Substantia nigra (tissue), 51 donors: ENCODE measurements at places on chromosomes 1 and 21.

GRCh38 chr1:215321802-215322201 lies 239.3 kb downstream of the KCNK2 start:
- no peak for DNase-seq

DNA sequence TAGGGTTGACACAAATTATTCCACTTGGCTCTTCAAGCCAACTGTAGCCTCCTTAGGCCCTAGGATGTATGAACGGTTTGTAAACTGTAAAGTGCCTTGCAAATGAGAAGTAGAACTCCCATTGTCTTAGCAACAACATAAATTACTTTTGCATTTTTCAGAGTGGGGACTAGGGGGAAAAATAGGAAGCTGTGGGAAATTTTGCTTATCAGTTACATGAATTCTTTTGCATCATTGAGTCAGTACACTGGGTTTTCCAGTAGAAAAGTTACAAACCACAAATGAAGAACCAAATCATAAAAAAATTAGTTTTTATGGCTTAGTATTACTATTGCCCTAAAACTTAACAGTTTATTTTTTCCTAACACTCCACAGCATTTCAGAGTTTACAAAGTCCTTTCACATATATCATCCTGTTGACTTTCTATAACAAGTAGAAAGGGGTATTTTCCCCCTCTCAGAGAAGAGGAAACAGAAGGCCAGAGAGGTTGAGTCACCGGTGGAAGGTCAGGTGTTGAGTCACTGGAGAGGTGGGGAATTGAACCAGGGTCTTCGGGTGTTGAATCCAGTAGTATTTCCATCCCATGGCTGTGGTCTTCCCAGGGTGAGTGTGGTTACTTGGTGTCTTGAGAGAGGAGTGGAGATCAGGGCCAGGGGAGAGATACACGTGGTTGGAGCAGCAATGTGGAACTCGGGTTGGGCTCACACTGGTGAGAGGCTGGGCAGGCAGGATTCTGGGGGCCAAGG lies 71.9 kb upstream of the USP24 start:
- no peak for DNase-seq

GRCh38 chr1:54299037-54299436 lies 99.1 kb downstream of the MRPL37 start:
- DNase-seq: no peak

GRCh38 chr21:30590297-30590696 lies at the start of gene KRTAP22-2:
KRTAP22-2 (minus strand) TSS chr21:30590397.
- DNase-seq: no peak

- no peak for DNase-seq
Observed at GRCh38 chr1:20229171-20229570, 42.9 kb upstream of the PLA2G2C start.

- no peak for DNase-seq
Observed at GRCh38 chr1:203360547-203361185, 9.7 kb upstream of the FMOD start.

DNA sequence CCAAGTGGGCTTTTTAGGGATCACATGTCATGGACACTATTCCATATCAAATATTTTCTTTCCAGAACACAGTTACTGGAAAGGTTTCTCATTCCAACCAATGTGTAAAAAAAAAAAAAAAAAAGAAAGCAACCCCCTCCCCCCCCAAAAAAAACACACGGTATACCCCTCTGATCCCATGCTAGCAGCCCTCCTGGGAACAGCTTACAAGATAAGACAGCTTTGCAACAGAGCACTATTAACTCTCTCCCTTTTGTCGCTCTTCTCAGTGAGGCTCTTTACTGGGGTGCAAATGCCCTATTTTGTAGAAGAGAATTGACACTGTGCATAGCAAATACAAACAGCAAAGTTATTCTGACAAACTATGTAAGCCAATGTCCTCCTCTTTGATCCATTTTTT lies 161.2 kb downstream of the NTMT2 start:
- DNase-seq: no peak

GRCh38 chr1:153790313-153790965 lies 15.2 kb downstream of the SLC27A3 start:
- peak; percentile 52 for DNase-seq

GRCh38 chr21:31604591-31605190 lies 54.8 kb upstream of the SOD1 start:
- DNase-seq: peak; percentile 47

- DNase-seq: no peak
Observed at GRCh38 chr1:15345705-15346345, 63.9 kb upstream of the EFHD2 start.

GRCh38 chr1:200535605-200536004 lies 84.9 kb downstream of the KIF14 start:
- DNase-seq: no peak

DNA sequence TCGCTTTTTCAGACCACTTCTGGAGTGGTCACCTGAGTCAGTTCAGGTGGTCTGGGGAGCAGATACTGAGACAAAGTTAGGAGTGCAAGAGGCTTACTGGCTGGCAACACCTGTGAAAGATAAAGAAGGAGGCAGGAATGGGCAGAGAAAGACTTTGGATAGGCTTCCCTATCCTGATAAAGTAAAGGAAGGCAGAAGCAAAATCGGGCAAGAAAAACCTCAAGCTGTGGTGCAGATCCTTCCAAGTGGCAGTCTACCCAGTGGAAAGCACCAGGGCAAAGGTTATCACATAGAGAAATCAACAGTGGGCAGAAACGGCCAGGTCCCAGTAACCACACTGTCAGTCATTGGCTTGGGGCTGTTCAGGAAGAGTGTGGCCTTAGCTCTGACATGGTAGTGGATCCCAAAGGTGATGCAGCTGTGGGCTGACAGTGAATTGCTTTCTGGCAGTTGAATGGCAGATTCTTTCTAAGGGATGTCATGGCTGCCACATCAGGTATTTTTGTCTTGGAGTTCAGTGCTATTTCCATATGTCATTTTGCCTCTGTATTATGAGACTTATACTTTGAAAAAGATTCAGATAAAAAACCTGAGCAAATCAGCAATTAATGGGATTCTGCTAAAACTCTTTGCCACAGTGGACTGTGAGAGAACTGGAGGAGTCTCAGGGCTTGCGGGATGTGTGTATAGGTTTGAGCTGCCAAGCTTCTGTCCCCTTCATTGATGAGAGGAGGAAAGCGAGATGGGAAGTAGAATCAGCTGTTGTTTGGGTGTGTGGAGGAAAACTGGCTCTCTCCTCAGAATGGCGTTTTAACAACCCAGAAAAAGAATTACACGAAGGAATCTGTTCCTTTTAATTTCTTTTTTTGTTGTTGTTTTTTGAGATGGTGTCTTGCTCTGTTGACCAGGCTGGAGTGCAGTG lies 8.1 kb upstream of the CGN start:
- DNase-seq: no peak

GRCh38 chr1:117237726-117238381 lies 27.1 kb upstream of the VTCN1 start:
- DNase-seq: no peak

DNA sequence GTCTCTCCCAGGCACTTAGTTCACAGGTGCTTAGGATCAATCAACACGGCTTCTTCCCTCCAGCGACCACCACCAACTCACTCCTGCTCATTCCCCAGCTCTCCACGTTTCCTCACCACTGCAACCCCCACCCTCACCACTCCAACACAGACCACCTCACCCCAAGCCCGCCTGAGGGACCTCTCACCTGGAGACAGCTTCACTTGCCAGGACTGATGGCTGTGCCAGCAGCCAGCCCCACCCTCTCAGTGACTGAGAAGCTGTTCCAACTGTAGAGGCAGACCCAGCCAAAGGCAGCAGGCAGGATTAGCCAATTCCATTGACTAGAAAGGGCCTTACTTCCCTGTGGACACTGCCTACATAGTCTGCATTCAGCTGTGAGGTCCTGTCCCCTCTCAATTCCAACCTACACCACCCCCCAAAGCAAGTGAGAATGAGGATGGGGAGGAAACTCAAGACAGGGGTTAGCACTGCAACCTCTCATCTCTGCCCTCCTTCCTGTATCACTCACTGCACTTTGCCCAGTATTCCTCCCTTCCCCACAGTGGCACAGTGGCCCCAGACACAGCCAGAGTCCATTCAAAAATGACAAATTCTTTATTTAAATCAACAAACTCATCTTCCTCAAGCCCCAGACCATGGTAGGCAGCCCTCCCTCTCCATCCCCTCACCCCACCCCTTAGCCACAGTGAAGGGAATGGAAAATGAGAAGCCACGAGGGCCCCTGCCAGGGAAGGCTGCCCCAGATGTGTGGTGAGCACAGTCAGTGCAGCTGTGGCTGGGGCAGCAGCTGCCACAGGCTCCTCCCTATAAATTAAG lies 7.6 kb downstream of the TAGLN2 start:
- no peak for DNase-seq

- no peak for DNase-seq
Observed at GRCh38 chr1:43491061-43491460, 37.3 kb upstream of the HYI start.

DNA sequence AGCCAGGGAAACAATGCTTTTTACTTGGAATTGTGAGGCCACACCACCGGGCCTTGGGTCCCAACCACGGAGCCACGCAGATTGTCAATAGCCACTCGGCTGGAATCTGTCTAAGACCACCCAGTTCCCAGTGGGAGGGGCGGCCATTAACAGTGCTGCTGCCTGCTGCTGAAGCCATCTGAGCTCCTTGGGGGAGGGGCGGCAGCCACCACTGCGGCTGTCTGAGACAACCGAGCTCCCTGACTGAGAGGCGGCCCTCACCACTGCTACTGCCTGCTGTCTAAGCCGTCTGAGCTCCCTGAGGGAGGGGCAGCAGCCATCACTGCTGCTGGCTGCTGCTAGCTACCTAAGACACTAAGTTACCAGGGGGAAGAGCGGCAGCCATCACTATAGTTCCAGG lies 64.3 kb downstream of the DMRTA2 start:
- DNase-seq: no peak

GRCh38 chr1:23371987-23372880 lies 2.6 kb upstream of the ZNF436 start:
- no peak for DNase-seq

DNA sequence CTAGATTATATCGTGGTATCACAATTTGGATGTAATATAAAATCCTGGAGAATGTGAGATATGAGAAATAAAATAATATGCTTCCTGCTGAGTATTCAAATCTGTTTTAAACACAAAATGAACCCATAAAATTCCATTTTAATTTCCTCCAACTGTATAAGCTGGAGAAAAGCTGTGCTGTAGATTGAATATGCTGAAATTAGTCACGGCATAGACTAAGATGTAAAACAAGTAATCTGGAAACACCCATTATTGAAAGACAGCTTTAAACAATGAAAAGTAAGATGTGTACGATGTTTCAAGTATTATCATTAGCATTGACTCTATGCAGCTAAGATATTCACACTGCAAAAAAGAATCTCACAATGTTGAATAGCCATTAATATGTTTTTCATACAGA lies 403.4 kb upstream of the BRINP3 start:
- DNase-seq: no peak

DNA sequence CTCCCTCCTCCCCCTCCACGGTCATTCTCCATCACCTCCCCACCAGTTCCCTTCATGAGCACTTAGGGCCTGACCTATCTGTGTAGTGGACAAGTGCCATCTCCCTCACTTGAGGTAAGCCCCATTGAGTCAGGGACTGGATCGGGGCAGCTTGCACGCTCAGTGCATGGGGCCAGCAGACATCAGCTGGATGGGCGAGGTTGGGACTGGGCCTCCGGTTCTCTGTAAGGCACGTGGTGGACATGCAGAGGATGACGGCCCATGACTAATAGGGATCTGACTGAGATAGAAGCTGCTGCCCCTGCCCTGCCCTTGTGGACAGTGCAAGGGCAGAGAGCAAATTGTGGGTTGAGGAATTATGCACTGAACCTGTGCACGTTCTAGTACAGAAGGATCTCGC lies 120.4 kb upstream of the C1orf174 start:
- DNase-seq: no peak

DNA sequence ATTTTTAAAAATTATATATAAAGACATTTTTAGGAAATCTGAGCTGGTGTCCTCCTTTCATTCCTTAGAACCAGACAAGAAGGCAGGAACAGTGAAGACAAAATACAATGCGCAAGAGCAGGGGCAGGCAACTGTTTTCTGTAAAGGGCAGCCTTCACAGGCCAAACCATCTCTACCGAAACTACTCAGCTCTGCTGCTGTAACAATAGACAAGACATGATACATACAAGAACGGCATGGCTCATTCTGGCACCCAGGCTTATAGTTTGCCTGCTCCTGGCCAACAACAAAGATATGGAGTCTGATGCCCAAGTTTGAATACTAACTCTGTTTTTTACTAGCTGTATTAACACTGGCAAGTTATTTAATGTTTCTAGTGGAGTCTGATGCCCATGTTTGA lies 232.0 kb downstream of the SMYD3 start:
- no peak for DNase-seq

- no peak for DNase-seq
Observed at GRCh38 chr1:38464071-38464661, 395.4 kb downstream of the RRAGC start.

- no peak for DNase-seq
Observed at GRCh38 chr1:94768036-94768435, 52.1 kb upstream of the SLC44A3 start.

GRCh38 chr1:236395230-236395946 lies 1.3 kb downstream of the EDARADD start:
- no peak for DNase-seq

GRCh38 chr1:210321552-210321951 lies 7.2 kb upstream of the HHAT start:
- no peak for DNase-seq

GRCh38 chr1:65691152-65691900 lies 101.4 kb upstream of the PDE4B start:
- DNase-seq: no peak

- no peak for DNase-seq
Observed at GRCh38 chr1:117919376-117919775, 10.0 kb downstream of the GDAP2 start.

- DNase-seq: no peak
Observed at GRCh38 chr1:240501115-240501514, 110.8 kb downstream of the GREM2 start.

GRCh38 chr21:18987520-18988026 lies 584.0 kb upstream of the TMPRSS15 start:
- DNase-seq: no peak

DNA sequence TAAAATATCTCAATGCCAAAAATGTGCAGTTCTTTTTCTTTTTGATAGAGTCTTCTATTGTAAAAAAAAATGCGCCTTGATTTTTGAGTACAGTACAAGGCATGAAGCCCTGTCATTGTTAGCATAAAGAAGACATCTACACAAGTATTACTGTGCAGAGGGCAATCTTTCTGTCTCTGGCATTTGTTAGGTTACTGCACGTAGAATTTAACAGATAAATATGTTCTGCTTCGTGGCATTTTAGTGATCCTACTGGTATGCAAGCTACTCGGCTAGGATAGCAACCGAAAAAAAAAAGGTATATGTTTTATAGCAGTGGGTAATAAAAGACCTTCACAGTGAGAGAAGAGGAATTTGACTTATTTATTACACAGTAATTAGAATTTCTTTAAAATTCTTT lies 492.9 kb upstream of the ADGRL2 start:
- DNase-seq: no peak

- no peak for DNase-seq
Observed at GRCh38 chr1:201334325-201335173, 42.9 kb downstream of the TNNT2 start.

GRCh38 chr1:16956775-16957174 lies 23.6 kb downstream of the MFAP2 start:
- no peak for DNase-seq
